Fibroblast of skin of scalp (primary cell): ENCODE measurements at places on chromosomes 12 and 14.

GRCh38 chr12:64028541-64028940 is 184.0 kb downstream of the SRGAP1 start:
- no peak for DNase-seq

DNA sequence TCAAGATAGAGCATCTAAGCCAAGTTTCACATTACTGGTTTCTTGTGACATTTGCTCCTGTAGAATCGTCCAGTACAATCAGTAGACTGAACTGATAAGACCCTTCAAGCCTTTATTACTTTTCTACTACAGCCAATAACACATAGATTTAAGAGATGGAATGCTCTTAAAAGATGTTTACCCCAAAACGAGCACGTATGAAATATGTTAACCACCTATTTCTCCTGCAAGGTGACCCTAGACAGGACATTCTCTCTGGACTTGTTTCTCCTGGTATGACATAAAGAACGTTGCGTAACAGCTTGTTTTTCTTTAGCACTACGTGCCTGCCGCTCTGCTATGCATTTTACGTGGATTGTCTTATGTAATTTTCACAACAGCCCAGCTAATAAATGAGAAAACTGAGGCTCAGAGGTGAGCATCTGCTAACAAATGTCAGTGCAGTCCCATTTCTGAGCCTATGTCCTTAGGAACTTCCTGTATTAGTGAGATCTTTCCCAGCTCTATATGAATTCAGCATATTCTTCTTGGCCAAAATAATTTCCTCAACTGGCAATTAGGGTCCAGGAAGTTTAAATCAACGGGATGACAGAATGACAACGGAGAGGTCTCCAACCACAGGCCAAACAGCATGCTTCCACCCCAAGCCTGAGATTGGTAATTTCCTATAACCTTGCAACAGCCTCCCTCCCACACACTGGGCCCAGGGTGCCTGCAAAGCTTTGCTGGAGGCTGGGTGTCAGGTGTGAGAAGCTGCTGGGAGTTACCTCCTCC is 3.7 kb downstream of the NFKBIA start:
- DNase-seq = no peak

DNA sequence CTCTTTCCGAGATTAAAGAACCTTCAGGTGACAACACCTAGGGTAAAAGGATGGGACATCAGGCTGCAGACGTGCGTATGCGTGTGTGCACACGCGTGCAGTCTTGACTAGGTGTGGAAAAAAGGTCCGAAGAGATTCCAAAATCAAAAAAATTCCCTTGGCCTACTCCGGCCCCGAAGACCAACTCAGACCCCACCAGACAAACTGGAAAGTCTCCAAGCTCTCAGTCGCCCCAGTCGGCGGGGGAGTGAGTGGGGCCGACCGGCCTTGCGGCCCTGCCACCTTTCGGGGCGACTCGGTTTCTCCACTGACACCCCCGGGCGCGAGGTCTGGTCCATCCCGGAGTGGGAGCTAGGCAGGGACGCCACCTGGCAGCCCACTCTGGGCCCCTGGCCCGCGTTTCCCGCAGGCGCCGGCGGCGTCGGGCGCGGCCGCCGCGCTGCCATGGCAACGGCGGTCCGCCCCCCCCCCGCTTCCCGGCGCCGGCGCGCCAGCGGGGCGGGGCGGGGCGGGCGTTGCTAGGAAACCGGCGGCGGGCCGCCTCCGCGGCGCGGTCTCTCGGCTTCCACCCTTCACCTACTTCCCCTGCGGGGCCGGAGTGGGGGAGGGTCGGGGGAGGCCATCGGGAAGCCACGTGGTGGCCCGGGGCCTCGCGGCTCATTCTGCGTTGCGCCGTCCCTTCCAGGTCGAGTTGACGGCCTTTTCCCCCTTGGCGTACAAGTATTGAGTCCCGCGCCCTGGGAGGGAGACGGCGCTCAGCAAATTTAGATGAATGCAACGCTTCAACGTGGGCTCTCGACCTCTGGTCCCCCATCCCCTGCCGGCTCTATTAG is 253.1 kb downstream of the EFCAB11 start:
- peak; percentile 81 for DNase-seq

DNA sequence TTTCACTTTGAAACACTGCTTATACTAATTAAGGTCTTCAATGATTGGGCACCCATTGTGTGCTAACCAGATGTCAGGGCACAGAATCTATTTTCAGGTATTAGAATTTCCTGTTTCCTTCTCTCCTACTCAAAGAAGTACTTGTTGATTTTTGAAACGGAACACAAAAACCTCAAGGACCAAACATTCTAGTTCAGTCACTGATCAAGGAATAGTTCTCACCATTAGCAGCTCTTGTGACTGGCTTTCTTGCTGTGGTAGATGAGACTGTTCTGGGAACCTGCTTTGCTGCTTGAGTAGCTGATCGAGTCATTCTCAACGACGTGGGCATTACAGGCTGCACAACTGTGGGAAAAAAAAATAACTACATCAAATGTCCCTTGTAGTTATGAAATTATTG is 11.0 kb downstream of the DLGAP5 start:
- DNase-seq = no peak

DNA sequence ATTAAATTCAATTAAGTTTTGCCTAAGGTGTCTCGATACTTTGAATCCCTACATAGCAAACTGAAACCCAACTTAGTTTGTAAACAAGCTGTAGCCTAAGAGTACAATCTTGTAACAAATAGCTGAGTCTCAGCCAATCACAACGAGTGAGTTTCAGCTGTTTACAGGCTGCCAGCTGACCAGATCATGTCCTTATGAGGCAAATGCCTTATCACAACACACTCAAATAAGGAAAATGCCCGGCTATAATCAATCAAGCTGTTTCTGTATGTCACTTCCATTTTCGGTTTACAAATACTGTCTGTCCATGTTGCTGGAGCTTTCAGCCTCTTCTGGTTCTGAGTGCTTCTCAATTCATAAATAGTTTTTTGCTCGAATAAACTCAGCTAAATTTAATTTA is 943.8 kb downstream of the SLC16A7 start:
- DNase-seq = no peak

DNA sequence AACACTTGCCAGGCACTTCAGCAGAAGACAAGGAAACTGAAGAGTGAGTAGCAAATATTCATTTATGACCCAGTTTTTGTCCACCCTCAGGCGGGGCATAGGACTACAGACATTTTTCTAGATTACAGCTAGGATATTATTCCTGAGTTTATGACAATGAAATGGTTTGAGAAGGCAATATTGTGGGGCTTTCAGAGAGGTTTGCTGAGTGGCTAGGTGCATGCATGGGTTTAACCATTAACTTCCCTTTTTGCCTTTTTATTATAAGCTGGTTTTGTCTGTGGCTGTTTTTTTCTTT is 104.0 kb upstream of the BCAT1 start:
- DNase-seq = no peak

DNA sequence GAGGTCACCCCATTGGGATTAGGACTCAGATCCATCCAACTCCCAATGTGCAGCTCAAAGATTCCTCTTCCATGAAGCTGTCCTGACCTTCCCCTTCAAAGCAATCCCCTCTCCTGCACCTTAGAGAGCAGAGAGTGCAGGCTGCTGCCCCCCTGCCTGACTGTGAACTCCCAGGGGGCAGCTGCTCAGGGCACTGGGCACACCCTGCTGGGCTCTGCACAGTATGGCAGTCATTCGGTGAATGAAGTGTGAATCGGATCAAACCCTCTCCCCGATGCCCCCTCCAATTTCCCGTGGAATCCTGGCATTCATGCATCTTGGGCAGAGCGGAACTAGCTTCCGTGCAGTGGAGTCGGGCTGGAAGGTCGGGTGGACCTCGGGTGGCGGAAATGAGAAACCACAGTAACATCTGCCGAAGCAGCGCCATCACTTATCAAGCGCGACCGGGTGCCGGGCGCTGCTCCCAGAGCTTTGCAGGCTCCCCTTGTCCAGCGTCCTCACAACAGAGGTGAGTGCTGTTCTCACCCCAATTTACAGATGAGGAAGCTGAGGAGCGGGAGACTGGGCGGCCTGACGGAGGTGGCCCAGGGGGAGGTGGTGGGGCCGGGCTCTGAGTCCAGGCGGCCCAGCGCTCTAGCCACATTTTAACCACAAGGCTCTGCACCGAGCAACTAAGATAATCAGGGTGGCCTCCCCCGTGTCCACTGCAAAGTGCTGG is 14.7 kb downstream of the GALNT9 start:
- no peak for DNase-seq

DNA sequence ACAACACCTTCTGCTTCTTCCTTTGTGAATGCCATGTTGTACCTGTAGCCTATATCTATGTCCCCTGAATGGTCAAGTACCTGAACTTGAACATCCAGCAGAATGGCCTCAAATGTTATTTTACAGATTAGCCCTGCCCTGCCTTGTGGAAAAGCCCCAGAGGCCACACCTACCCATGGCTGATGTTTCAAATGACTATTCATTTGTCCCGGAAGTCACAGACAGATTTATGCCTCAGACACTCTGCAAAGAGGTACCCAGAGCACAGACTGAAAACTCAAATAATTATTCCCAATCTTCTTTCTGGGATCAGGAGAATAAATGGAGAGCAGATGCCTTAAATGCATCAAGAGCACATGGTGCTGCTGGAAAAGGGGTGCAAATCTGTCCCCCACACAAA is 13.0 kb upstream of the DPF3 start:
- no peak for DNase-seq

DNA sequence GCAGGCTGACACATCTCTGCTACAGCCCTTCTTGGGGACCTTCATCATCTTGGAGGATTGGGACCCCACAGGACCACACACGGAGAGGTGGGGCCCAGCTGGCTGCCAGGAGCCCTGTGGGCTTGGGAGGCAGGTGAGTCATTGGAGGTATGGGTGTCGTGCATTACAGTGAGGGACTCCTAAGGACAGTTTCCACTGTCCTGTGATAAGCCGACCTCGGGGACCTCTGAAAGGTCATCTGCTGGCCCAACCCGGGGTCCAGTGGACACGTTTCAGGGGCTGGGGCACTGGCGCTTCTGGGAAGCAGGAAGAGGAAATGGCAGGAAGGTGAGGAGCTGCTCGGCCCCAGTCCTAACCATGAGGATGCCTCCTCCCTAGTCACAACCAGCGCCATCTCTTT is 238.0 kb downstream of the BCL11B start:
- no peak for DNase-seq

DNA sequence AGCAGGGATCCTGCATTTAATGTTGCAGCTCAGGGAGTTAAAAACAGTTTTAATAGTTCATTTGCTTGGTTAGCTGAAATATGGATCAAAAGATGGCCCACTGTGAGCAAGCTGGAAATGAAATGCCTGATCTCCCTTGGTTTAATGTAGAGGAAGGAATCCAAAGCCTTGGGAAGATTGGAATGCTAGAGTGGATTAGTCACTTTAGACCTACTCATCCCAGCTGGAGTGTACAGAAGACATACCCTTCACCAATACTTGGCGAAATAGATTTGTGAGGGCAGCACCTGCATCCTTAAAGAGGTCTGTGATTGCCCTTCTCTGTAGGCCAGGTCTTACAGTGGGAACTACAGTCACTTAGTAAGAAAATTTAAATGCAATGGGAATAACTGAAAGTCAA is 58.0 kb upstream of the KRAS start:
- DNase-seq = peak; percentile 86

GRCh38 chr12:6383572-6384498 is at the start of gene LTBR:
Gene LTBR (plus strand): TSS chr12:6384162. CDS start chr12:6384359, 197 bp downstream.
- DNase-seq = peak; percentile 93

DNA sequence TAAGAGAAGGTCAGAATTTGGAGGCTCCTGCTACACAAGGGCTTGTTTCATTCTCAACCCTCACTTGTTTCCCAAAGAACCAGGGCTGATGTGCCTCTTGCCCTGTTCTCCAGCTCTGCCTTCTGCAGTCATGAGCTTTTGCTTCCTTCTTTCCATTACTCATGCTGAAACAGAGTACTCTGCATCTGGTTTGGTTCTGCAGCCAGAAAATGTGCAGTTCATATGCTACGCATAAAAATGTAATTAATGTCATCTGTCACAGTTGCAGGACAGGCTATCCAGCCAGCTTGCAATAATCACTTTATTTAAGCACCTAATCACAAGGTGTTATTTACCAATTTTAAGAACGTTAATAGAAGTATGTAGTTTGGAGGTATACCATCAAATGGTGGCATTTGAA is 150.2 kb downstream of the SRGAP1 start:
- peak; percentile 54 for DNase-seq

GRCh38 chr12:40181490-40181889 is 43.3 kb upstream of the LRRK2 start:
- no peak for DNase-seq

DNA sequence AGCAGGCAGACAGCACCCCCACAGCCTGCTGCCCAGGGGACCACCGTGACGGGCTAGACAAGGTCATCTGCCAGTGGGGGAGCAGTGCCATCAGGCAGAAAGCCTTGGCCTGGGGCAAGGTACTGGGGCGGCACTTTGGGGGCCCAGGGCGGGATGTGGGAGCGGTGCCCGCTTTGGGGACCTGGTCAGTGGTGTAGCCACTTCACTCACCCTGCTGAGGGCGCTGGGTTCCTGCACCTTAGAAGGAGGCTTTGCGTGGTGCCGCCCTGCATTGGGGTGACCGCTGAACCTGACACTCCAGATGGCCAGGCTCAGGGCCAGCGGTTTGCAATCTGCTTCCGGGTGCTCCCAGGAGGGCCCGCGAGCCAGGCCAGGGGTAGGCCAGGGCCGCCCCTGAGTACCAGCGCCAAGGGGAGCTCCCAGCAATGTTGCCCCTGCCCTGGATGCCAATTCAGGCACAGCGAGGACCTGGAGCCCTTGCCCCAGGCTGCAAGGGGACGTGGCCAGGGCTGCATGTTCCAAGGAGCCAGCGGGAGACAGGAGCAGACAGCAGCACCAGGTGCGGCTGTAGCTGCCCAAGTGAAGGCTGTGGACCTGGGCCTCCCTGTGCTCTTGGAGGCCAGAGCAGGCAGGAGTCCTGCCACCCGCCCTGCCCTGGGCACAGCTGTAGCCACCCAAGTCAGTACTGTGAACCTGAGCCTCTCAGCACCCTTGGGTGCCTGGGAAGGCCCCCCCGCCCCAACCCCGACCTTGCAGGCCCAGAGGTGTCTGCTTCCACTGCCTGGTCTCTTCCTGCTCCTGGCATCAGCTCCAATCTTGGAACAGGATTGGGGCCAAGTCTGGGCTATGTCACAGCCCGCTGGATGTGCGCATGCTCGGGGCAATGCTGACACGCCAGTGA is 550.7 kb downstream of the SLC6A15 start:
- DNase-seq = no peak

DNA sequence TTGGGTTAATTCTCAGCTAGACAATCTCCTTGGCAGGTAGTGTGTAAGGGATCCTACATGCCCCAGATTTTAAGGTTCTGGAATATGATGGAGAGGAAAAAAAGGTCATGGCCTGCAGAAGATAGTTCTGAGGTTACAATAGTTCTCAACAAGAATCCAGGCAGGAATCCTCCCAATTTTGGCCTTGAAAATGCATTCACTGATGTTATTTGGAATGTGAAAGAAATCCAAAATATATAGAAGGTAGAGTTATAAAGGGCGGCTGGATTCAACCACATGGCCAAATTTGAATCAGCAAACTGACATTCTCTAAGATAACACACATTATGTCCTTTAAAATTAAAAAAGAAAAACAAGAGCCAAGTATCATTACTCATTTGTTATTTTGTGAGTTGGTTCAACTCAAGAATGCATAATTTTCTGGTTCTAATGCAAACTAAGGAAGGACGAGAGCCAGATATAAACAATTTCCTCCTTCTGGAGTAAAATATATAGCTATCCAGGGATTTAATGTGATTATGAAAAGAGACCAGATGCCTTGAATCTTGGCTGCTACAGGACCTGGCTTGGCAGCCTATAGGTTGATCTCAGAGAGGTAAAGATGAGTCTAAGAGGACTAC is 177.0 kb upstream of the G2E3 start:
- DNase-seq = no peak
